ENCODE measurements at places on chromosomes 3 and 15.

DNA sequence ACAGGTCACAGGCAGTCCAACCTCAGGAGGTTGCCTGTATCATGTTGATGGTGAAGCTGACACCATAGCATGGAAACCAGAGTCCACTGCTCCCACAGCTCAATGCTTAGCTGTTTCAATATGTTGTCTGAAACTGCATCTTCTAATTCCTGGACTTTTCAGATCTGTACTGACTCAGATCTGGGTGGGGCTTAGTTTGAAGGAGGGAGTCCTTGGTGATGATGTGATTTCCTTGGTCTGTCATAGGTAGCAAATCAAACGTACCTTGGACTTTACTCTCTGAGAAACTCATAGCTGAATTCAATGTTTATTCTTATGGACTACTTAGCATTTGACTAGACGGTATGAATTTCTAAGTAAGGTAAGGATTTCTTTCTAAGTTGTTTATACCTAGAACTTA lies at the start of gene HHLA2:
HHLA2 (plus strand) TSS at position 310 of the 400 bp plus-strand sequence. CDS start 55,266 bp downstream, outside the sequence.
- DNase-seq: no peak

GRCh38 chr3:133408961-133409360 lies 9.1 kb downstream of the BFSP2 start:
- no peak for DNase-seq

DNA sequence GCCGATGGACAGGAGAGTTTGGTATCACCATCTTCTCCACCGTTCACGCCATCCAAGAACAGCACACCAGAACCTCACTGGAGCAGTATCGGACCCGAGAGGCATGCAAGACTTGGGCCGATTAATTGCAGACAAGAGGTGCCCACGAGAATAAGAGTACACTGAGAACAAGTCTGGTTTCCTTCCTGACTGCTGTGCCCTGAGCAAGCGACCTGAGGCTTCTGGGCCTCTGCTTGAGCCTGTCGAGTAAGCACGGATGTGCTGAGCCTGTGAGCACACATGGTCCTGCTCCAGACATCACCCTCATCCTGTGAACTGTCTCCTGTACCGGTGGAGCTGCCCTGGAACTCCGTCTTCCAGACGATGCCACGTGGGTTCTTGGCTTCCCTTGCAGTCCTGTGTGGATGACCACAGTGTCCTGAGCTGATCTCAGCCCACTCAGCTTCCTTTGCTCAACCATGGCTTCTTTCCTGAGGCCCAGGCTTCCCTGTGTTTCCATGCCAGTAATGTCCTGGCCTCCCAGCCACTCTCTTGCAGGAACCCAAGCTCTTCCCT lies 34.3 kb upstream of the SNRPA1 start:
- no peak for DNase-seq

DNA sequence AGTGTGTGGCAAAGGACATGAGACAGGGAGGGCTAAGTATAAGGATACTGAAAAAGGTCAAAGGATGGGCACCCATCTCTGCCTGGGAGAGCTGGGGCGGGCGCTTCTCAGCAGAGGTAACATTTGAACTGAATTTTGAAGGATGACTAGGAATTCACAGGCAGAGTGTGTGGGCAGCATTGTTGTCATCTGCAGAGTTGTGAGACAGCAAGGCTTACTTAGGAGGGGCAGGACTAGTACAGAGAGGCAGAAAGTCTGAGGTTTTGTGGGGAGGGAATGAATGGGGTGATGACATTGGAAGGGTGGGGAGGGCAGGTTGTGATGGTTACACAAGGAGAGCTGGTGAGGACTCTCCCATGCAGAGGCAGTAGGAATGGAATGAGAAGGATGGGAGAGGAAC lies 84.1 kb upstream of the PRR23C start:
- DNase-seq: no peak

DNA sequence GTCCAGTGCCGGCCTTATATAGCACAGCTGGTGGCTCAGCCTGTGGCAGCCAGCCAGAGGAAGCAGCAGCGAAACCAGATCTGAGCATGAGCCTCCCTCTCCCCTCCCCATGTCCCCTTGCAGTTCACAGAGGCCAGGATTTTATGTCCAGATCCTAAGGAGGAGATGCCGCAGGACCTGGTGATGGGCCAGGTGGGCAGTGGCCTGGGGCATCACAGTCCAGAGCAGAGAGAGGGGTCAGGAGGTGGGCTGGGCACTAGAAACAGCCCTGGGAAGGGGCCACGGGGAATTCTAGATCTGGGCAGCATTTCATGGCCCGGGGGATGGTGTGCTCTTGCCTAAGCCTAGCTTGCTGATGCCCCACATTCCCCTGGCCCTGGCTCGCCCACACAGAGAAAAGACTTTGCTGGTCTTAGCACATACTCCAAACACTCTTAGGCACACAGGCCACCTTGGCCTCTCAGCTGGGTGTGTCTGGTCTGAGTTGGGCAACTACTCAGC lies 259 bp upstream of the CILP start:
- DNase-seq: no peak

- DNase-seq: no peak
These were observed 84.9 kb upstream of the POU1F1 start for GRCh38 chr3:87361271-87361670.

- DNase-seq: no peak
These were observed 515.2 kb downstream of the NTRK3 start for GRCh38 chr15:87741350-87741749.

DNA sequence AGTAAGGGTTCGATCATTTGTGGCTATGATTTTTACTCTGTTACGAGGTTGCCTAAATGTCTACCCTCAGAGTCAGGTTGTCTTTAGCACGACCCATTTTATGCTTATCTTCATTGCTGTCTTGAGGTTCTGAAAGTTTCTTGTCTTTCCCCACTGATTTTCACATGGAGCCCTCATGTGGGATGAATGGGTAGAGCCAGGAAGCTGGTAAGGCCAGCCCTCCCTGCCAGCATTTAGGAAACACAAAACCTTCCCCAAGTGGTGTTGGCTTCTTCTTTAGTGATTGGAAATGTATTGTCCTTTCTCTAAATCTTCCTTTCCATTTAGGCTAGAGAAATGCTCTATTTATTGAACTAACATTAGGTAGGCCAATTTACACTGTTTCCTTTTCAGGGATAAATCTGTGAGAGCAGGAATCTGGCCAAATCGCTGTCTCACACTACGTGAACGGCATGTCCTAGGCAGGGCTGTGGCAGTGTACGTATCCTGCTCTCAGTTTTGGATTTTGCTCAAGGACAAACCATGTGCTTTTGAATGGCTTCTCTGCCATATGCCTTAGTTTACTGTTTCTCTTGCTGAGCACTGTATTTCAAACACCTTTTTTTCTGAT lies 43.7 kb downstream of the MYZAP start:
- no peak for DNase-seq

DNA sequence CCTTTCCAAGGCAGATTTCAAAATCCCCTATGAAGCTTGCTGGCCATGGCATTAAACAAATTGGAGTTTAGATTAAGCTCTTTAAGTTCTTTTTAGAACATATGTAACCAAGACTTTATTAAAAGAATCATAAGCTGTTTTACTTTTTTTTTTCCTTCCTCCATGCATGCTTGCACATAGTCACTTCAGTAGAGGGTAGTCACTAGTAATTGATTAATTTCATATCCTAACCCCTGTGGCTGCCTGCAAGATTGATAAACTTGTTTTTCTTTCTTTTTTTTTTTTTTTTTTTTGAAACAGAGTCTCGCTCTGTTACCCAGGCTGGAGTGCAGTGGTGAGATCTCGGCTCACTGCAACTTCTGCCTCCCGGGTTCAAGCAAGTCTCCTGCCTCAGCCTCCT lies 33.3 kb upstream of the ZKSCAN7 start:
- no peak for DNase-seq

DNA sequence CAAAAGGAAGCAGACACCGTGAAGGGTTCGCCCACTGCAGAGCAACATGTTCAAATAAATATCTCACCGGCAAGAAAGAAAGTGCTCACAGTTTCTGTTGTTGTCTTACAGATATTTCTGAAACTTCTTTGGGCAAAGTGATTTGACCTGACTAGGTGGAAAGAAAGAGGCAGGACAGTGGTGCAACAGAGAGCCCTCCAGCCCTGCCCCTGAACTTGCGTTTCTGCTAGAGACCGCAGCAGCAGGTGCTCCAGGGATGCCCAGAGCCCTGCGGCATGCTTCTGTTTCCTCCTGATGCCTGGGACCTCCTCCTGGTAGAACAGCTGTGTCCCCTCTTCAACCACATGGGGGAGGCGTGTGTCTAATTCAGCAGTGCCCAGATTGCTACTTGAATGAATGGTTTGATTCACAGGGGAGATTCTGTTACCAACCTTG lies 123.4 kb downstream of the ATP10A start:
- DNase-seq: peak; percentile 83

- no peak for DNase-seq
These were observed 1.3 kb downstream of the SLC6A6 start for GRCh38 chr3:14403619-14404155.

GRCh38 chr3:140399871-140400270 lies 278.0 kb upstream of the TRIM42 start:
- no peak for DNase-seq

- no peak for DNase-seq
These were observed 6.9 kb downstream of the IGDCC3 start for GRCh38 chr15:65370885-65371284.

DNA sequence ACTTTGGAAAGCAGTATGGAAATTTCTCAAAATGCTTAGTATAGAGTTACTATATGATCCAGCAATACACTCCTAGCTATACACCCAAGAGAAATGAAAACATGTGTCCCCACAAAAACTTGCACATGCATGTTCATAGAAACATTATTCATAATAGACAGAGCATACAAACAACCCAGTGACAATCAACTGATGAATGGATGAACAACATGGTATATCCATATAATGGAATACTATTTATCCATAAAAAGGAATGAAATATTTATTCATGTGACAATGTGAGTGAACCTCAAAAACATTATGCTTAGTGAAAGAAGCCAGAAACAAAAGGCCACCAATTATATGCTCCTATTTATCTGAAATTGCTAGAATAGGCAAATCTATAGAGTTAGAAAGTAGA lies 6.7 kb downstream of the MYH15 start:
- no peak for DNase-seq

DNA sequence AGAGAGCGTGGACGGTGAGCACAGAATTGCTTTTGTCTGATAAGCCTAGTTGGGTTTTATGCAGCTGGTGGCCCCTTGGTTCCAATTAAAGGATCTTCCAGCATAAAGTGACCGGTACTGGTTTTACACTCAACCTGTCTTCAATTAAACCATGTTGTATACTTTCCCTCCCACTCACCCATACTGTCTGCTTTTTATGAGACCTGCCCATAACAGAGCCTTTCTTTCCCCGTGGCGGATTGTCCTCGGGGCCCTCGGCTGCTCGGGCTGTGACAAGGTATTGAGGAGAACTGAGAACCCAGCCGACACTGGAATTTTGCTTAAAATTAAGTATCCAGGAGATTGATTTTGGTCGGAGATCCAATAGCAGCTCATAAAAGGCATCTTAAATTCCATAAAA lies 98.4 kb downstream of the TMEM266 start:
- DNase-seq: no peak

DNA sequence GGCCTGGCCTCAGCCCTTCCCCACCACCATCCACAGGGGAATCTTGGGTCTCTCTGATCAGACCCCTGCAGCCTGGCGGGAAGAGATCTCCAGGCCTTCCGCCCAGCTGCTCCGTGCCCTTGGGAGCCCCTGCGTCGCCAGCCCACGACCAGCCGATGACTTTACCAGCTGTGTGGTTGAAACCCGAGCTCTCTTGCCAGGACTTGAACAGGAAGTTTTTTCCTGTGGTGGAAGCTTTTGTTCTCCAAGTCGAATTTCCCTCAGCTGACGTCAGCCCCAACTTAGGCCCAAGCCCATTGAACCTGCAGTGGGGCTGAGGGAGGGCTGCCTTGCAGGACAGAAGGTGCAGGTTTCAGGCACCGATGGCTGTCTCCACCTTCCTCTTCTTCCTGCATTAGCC lies 51.7 kb upstream of the SMAD3 start:
- DNase-seq: peak; percentile 83

- no peak for DNase-seq
These were observed 19.4 kb downstream of the TGFBR2 start for GRCh38 chr3:30625541-30626438.

DNA sequence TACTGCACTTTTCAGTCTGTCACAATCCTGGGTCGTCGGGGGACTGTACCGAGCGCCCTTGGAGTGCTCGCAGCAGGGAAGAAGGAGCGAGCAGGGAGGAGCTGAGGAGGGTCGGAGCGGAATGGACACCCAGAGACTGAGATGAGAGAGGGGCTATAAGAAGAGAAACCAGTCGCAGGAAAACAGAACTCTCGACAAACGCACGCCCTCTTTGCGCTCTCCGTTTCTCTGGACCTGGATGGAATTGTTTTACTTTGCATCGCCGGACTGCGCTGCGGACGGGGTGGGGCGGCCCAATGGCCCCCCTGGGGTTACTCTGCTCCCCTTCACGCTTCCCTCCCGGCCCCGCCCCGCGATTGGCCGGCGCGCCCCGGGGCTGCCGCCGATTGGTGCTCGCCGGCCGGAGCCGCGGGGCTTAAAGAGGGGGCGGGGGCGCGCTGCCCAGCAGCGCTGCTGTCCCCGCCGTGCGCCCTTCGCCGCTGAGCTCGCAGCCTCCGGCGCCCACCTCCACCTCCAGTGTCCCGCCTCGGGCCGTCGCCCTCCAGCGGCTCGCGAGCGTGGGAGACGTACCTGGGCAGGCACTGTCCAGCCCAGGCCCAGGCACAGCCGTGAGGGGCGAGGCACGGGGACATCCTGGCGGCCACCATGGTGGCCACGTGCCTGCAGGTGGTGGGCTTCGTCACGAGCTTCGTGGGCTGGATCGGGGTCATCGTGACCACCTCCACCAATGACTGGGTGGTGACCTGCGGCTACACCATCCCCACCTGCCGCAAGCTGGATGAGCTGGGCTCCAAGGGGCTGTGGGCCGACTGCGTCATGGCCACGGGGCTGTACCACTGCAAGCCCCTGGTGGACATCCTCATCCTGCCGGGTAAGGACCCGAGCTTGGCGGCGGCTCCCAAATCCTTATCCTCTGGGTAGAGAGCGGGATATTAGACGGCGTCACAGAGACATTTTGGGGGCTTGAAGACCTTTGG lies at the start of gene CLDN11:
CLDN11 (plus strand) TSS at position 447 of the 977 bp plus-strand sequence; CDS start at position 646, 199 bp downstream.
- DNase-seq: no peak

- DNase-seq: no peak
These were observed 828 bp upstream of the VWA5B2 start for GRCh38 chr3:184228376-184229137.

GRCh38 chr3:104536715-104537114 lies 830.0 kb upstream of the ALCAM start:
- no peak for DNase-seq

GRCh38 chr15:68506071-68506470 lies 72.7 kb upstream of the CORO2B start:
- DNase-seq: peak; percentile 57

DNA sequence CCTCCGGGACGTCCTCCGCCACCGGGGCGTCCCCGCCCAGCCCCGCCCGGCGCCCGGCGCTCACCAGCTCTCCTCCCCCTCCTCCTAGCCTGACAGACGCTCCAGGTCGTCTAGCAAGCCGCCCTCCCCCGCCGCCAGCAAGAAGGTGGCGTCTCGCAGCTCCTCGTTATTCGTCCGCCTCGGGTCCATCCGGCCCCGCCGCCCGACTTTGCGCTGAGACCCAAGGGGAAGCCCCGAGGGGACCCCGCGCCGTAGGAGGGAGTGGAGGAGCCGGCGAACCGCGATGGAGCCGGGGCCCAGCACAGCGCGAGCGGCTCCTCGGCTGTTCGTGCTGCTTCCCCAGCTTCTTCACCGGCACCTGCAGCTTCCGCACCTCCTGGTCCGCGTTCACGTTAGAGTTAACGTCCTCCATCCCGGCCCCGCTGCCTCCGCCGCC lies 26.3 kb upstream of the MTHFS start:
- no peak for DNase-seq

- no peak for DNase-seq
These were observed 91.5 kb upstream of the CHD2 start for GRCh38 chr15:92808598-92809063.

GRCh38 chr3:128068156-128068620 lies 16.0 kb downstream of the SEC61A1 start:
- DNase-seq: no peak
